ENCODE measurements at places on chromosomes 11 and 22.
A peak's percentile ranks its signal among the peaks of the same experiment; 100 is the strongest.

GRCh38 chr11:102991776-102992175 is 36.2 kb upstream of the MMP13 start:
- no peak for DNase-seq

- DNase-seq: no peak
These were observed 5.2 kb upstream of the OLFML1 start for GRCh38 chr11:7480113-7480512.

DNA sequence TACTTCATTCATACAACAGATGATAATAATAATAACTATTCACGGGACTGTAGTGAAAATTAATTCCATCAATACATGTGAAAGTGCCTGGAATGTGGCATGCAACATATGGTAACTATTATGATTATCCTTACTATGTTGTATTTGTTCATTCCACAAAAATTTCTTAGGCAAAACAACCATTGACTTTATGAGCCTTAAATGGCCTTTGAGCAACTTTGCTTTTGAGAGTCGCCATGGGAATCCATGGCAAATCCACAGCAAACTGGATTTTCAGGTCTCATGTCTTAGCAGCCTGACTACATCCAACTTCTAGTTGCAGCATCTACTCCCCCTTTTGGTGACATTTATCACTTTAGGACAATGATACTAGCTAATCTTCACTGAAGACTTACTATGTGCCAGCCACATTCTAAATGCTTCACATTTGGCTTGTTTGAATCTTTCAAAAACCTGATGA is 56.8 kb downstream of the SLC1A2 start:
- DNase-seq: no peak

DNA sequence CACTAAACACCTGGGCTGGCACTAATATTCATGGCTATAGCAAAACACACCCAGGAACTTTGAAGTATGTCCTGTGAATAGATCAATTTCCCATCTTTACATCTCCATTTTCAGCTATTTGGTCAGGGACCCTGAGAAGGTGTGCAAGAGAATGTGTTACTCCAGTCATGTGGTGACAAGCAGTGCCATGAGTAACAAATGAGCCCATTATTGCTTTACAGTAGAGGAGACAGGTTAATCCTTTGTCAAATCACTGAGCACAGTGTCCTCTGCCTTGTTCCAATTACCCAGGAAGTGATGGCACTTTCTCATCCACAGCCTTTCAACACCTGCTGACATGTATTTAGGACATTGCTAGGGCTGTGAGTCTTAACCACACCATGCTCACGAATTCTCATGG is 664.8 kb upstream of the API5 start:
- DNase-seq: no peak

GRCh38 chr11:126704096-126704495 is 296.5 kb downstream of the KIRREL3 start:
- DNase-seq: no peak

GRCh38 chr11:86179646-86180064 is 64.9 kb upstream of the EED start:
- DNase-seq: no peak

- peak; percentile 60 for DNase-seq
These were observed 11.5 kb downstream of the CSNK1E start for GRCh38 chr22:38305471-38306448.

- no peak for DNase-seq
These were observed 5.6 kb downstream of the OVOL1 start for GRCh38 chr11:65792456-65792855.

- no peak for DNase-seq
These were observed 1.1 kb downstream of the EWSR1 start for GRCh38 chr22:29269230-29269604.

GRCh38 chr11:56522008-56522407 is 21.0 kb downstream of the OR5M11 start:
- peak; percentile 26 for DNase-seq

GRCh38 chr11:58395581-58395980 is 11.1 kb downstream of the OR5B3 start:
- no peak for DNase-seq

- DNase-seq: no peak
These were observed 642.6 kb upstream of the CCDC179 start for GRCh38 chr11:23502826-23503225.

- no peak for DNase-seq
These were observed 2.6 kb downstream of the CD44 start for GRCh38 chr11:35141571-35141971.

GRCh38 chr11:103926990-103927389 is 109.5 kb upstream of the DDI1 start:
- DNase-seq: no peak

DNA sequence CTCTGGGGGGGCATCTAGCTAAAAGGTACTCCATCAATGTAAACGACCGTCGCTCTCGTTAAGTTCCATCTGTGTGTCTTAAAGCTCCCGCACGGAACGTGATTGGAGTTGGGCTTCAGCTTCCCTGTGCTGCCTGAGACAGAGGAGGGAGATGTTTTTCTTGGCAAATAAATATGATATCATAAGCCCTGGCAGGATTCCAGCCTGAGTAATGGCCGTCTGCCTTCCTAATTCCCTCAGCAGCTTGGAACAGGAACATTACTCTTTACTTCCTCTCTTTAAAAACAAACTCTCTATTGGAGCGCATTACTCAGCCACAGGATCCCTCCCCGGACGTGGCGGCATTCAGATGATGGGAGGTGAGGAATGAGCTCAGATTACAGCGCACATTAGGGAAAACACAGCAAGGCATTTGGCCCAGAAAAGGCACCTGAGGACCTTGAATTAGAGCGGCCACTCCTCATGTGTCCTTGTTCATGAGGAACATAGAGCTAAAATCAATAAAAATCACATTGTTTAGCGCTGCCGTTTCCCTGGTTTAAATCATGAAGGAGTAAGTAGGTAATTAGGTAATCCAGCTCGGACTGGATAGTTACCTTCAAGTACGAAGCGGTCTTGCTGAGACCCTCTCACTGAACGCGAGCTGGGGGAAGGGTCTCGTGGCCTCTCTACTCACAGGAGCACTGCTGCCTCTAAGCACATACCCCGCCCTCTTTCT is 230.4 kb downstream of the ST3GAL4 start:
- peak; percentile 76 for DNase-seq

- no peak for DNase-seq
These were observed 33.2 kb upstream of the LDHA start for GRCh38 chr11:18361154-18361553.

DNA sequence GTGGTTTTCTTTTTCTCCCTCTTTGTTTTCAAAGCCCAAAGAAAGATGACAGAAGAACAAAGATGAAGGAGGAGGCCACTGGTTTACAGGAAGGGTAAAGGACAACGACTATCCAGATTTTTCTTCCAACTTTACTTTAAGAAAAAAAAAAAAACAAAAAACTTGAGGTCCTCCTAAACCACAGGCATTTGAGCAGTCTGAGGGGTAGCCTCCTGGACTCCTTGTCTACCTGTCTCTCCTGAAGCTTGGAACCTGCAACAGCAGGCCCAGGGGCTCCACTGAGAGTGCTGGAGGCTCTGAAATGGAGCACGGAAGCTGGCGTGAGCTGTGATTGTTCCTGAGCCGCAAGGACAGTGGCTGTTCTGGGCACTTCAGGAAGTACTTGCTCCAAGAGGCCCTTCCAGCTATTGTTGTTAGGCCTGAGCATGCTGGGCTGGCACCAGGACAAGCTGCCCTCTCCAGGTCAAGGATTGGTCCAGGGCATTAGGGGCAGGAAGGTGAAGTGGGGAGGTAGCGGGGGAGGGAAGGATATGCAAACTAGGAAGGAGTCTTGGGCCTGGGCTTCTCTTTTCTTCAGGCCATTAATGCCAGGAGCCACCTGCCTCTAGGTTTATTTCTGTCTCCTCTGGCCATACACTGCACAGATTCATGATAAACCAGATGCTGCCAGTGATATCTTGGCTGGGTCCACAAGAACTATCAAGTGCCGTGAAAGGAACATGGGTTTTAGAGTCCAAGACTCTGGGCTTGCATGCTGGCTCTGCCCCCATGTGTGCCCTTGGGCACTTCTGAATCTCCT is 147.3 kb downstream of the CCDC34 start:
- peak; percentile 44 for DNase-seq

GRCh38 chr11:19672586-19673206 is 39.9 kb upstream of the NAV2 start:
- DNase-seq: no peak

DNA sequence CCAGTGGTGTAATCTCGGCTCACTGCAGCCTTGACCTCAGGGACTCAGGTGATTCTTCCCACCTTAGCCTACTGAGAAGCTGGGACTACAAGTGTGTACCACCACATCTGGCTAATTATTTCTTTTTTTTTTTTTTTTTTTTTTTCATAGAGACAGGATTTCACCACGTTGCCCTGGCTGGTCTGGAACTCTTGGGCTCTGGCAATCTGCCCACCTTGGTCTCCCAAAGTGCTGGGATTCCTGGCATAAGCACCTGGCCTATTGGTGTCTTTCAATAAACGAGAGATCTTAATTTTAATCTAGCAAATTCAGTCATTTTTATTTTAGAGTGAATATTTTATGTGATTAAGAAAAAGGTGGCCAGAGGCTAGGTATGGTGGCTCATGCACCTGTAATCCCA is 40.1 kb downstream of the DGCR2 start:
- no peak for DNase-seq

GRCh38 chr22:48585916-48586798 is 1241.5 kb downstream of the BRD1 start:
- DNase-seq: peak; percentile 65

- no peak for DNase-seq
These were observed 66.7 kb downstream of the HSD17B12 start for GRCh38 chr11:43747130-43747802.

DNA sequence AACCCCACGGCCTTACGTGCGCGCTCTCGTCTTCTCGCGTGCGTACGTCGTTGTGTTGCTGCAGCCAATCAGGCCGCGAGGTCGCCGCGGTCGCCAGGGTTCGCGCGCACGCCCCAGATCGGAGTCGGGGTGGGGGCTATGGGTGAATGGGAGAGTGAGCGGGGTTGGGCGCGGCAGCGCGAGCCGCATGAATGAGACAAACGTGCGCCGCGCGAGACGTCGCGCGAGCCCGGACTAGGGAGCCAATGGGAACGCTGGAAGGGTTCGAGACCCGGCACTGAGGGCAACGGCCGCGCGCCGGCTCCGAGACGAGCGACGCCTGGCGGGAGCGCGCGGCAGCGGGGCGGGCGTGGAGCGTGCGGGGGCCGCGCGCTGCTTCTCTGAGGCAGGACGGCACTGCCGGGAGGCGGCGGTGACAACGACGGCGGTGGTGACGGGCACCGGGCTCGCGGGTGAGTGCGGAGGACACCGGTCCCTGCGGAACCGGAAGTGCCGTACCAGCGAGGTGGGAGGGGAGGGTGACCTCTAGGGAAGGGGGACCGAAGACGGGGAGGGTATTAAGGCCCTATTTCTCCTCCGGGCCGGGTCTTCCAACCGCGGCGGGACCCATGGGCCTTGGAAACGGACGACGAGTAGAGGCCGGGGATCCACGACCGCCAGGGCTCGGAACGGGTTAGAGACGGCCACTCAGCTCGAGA is at the start of gene ZDHHC5:
TSS of gene ZDHHC5 (plus strand) at position 379 of the 698 bp plus-strand sequence. CDS start 4,977 bp downstream, outside the sequence.
- DNase-seq: peak; percentile 95

DNA sequence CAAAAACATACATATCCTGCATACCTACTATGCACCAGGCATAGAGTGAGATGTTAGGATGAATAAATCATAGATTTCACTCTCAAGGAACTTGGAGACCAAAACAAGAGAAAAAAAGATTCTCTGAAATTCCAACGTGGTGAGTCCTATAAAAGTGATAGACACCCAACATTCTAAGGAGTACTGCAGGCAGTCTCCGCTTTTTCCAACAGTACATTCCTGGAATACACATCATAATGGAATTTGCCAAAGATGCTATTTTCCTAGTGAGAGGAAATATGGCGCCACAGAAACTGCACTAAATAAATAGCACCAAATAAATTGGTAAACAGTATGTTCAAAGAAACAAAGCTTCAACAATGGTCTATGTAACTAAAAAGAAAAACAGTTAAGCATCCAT is 6.0 kb downstream of the TMEM123 start:
- DNase-seq: no peak

- DNase-seq: no peak
These were observed 589.5 kb upstream of the CADM1 start for GRCh38 chr11:116093481-116094270.

DNA sequence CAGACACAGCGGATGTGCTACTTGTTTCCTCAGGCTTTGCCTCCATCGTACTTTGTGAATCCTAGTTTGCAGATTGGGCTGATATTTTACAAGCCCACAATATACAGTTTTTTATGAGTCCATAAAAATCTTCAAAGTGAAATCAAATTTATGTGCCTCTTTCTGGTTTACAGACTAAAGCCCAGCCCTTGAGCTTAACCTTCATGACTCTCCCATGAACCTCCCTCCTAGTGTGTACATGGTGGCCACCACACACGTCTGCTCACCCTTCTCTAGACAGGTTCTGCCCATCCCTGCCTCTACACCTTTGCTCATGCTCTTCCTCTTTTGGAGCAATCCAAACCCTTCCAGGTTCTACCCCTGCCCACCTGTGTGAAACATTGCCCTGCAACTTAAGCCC is 129.4 kb downstream of the TENM4 start:
- DNase-seq: no peak

GRCh38 chr11:120260616-120261015 is 20.7 kb downstream of the POU2F3 start:
- no peak for DNase-seq

DNA sequence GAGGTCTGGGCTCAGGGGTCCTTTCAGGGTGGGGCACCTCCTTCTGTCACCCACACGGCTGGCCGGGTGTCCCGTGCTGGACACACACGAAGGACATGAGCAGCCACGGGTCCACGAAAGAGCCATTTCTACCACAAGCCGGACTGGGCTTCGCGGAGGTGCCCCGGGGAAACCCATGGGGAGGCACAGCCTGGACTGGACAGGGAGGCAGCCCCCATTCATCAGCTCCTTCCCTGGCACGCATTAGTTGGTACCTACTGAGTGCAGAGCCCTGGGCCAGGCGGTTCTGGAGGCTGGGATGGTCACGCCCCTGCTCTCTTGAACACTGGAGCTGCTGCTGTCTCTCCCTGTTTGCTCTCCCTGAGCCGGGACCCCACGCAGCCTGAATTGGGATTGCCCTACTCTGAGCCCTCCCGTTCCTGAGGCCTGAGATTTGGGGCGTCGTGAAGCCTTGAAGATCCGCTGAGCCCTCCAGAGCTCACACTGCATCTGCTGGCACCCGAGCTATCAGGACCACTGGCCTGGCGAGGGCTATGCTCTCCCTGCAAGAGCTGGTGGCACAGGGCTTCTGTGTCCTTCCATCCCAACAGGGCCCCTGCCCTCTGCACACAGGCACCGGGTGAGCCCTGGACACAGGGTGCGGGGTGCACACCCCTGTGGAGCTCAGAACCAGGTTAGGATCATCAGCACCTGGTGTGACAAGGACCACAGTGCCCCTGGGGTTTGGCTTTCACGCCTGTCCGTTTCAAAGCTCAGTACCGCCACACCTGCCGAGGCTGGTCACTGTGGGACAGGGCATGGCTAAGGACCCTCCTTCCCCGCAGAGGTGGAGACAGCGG is 84.6 kb downstream of the MYEOV start:
- no peak for DNase-seq

- DNase-seq: no peak
These were observed 69.5 kb downstream of the C11orf91 start for GRCh38 chr11:33630936-33631748.

All from iPS-NIHi11 (cell line).